Colonic mucosa (tissue), 4 donors: ENCODE measurements at places on chromosomes 13 and 19. TPM values are rescaled to one million over a fixed set of nuclear protein-coding genes. Genes with fewer than 3 reads are reported as not detected.

DNA sequence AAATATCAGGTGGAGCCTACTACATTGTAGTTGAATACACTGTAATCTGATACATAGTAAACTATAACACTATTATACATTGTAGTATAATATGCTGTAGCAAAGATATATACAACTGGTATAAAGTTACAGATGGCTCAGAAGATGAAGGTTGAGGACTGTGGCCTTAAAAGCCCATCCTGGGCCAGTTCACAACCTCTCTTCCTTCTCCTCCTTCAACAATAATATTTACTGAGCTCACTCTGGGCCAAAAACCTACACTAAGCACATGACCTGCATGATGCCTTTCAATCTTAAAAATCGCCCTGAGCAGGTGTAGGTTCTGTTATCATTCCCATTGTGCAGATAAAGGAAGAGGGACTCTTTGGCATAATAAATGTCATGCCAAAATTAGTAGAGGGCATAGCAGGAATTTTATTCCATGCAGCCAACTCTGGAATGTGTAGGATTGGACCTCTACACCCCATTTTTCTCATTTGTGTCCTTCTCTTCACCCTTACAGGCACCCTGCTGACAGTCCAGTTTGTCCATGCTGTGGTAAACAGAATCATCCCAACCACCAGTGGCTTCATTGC lies 14.6 kb upstream of the SIN3B start:
- no peak for DNase-seq
- no peak overlapping the region for H3K27ac ChIP-seq
- H3K4me1 ChIP-seq: no peaks in the 10 kb centered on the region
- no peaks in the 10 kb centered on the region for H3K27me3 ChIP-seq

DNA sequence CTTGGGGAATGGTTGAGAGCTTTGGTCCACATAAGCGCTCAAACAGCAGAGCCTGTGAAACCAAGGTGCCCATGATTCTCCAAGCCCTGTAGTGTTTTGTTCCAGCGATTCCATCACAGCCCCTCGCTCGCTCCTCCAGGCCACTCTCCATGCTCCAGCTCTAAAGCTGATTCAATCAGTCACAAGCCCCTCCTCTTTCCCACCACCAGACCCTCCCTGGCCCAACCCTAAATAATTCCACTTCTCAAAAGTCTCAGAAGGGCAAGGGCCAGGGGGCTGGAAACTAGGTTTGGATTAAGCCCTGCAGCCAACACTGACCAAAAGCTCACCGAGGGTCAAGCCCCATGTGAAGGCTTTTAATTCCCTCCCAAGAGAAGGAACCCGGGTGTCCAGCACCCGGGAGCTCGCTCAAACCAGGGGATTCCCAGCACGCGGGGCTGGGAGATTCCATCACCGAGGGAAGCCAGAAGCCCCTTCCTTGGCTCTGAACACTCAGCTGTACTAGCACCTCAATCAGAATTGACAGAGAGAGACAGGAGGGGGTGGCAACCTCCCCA lies 1.5 kb downstream of the ZNF296 start:
- peak overlapping the region; percentile 66 for H3K4me3 ChIP-seq
- no peaks in the 10 kb centered on the region for H3K27me3 ChIP-seq
- peaks cover 15% of the 10 kb centered on the region for H3K4me1 ChIP-seq
- H3K36me3 ChIP-seq: peaks cover 2% of the 10 kb centered on the region

GRCh38 chr19:36771261-36772231 lies 1.1 kb downstream of the ZNF850 start:
- no peaks in the 10 kb centered on the region for H3K4me1 ChIP-seq
- no peaks in the 10 kb centered on the region for H3K27me3 ChIP-seq
- no peak overlapping the region for H3K27ac ChIP-seq
- H3K36me3 ChIP-seq: no peaks in the 10 kb centered on the region
- H3K4me3 ChIP-seq: peak overlapping the region; percentile 93

GRCh38 chr13:20796791-20797508 lies 23.2 kb upstream of the EEF1AKMT1 start:
- no peak overlapping the region for H3K27ac ChIP-seq
- no peaks in the 10 kb centered on the region for H3K27me3 ChIP-seq
- DNase-seq: no peak
- H3K36me3 ChIP-seq: peaks cover 4% of the 10 kb centered on the region
- H3K4me3 ChIP-seq: no peak overlapping the region

DNA sequence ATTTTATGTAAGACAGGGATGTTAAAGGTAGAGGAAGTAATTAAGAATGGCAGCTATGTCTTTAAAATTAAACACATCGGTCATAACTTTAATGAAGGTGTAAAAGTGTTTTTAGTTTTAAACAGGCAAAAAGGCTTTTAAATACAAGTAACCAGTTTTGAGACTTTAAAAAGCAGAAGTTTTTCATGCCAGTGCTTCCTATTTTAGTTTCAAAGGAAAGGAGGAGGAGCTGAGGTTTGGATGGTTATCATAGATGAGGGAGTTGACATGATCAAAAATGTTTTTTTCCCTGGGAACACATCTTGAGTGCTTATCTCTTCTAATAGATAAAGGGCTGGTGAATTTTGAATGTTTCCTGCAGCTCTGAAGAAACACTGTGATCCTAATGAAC lies 42.9 kb downstream of the LRCH1 start:
- no peak overlapping the region for H3K27ac ChIP-seq
- no peaks in the 10 kb centered on the region for H3K36me3 ChIP-seq
- DNase-seq: no peak
- no peak overlapping the region for H3K4me3 ChIP-seq

DNA sequence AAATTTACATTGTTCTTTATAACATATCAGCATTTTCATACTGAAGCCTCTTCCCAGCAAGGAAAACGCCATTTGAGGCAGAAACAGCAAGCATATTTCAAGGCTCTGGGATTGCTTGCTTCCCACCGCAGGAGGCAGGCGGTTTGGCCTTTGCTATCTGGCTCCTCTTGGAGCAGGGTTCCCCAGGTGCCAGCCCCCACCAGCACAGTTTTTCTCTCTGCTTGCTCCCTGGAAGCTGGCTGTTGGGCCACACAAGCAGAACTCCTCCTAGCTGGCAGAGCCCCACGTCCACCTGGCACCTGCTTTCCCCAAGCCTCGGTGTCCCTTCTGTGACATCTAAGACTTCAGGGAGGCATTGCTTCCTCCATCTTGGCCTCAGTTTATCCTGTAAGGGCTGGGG lies 16.7 kb downstream of the GATAD2A start:
- no peaks in the 10 kb centered on the region for H3K27me3 ChIP-seq
- no peak for DNase-seq
- H3K4me1 ChIP-seq: peaks cover 3% of the 10 kb centered on the region
- no peak overlapping the region for H3K4me3 ChIP-seq
- no peaks in the 10 kb centered on the region for H3K36me3 ChIP-seq
- no peak overlapping the region for H3K27ac ChIP-seq

NAPSA gene
- 6.1 TPM for total RNA-seq

C1QTNF9 gene
- total RNA-seq: not detected
